Renal pelvis (tissue), 12 donors: ENCODE measurements at places on chromosomes 12 and 14.

- DNase-seq, result no peak
These were observed 1029.7 kb upstream of the LRFN5 start for GRCh38 chr14:40576880-40577478.

- no peak for DNase-seq
These were observed 25.3 kb downstream of the RHOJ start for GRCh38 chr14:63229330-63230059.

DNA sequence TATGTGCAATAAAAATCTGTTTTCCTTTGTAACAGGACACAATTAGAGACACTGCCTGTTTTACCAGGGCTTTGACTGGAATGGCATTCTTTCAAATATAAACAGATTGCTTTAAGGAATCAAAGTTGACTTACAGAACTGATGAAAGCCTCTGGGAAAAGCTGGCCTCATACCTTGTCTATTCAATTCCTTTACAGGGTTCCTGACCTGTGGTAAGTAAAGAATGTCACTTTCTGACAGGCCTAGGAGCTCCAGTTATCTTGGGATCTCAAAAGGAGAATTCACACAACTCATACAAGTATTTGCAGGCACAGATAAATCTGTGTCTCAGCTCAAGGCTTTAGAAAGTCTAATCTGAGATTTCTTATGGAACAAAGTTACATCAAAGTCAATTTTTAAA, 88.4 kb downstream of the BCAT1 start:
- DNase-seq, result no peak

- DNase-seq, result no peak
These were observed 49.5 kb upstream of the PCED1B start for GRCh38 chr12:47029903-47030302.

DNA sequence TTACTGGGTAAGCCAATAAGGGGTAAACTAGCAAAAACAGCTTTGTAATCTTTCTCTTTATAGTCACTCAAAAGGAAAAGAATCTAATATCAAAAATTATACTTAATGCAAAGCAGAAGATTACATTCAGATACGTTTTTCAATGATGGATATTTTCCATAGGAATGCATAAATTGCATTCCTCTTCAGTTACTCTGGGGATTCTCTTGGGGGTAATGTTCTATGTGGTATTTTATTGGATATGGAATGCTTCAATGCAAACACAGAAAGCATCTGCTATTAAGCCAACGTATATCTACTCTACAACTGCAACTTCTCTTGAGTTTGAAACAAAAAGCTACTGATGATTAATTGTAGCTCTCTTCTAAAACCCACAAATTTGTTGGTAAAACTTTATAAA, 106.0 kb downstream of the SLC41A2 start:
- no peak for DNase-seq

GRCh38 chr12:130806574-130806973, 32.5 kb downstream of the STX2 start:
- no peak for DNase-seq

- no peak for DNase-seq
These were observed 119.2 kb downstream of the SLC2A13 start for GRCh38 chr12:39986674-39987073.

- no peak for DNase-seq
These were observed 60.0 kb downstream of the BTG1 start for GRCh38 chr12:92085736-92086040.

GRCh38 chr12:6614513-6615172, 7.5 kb upstream of the CHD4 start:
- DNase-seq, result no peak

DNA sequence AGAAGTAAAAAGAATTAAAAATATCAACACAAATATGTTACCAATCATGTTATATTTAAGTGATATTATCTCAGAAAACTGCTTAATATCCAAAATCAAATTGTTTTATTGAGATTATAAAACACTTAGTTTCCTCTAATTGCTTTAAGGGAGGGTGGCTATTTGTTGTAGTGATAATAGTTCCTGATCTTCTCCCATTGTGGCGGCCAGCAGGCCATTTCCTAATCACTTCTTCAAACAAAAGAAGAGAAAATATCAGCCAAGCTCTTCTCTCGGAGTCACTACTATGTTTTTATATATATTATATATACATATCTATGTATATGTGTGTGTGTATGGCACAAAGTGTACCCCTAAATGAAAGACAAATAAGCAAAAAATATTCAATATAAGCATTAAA, 31.5 kb downstream of the ERO1A start:
- no peak for DNase-seq

GRCh38 chr12:52267699-52268098, 6.7 kb upstream of the KRT86 start:
- DNase-seq, result no peak

- no peak for DNase-seq
These were observed 18.1 kb upstream of the DUSP6 start for GRCh38 chr12:89370421-89370831.

GRCh38 chr12:115245020-115245419, 561.0 kb upstream of the TBX3 start:
- no peak for DNase-seq

- no peak for DNase-seq
These were observed 5.9 kb downstream of the ADIPOR2 start for GRCh38 chr12:1696800-1697199.

- DNase-seq, result no peak
These were observed 45.5 kb downstream of the SLC38A6 start for GRCh38 chr14:61026526-61026925.

- no peak for DNase-seq
These were observed 248.0 kb upstream of the DIO3 start for GRCh38 chr14:101313268-101313667.

- peak; percentile 23 for DNase-seq
These were observed 310.1 kb downstream of the SYT1 start for GRCh38 chr12:79174626-79175025.

- DNase-seq, result no peak
These were observed 31.0 kb upstream of the GRIP1 start for GRCh38 chr12:66709893-66710292.

DNA sequence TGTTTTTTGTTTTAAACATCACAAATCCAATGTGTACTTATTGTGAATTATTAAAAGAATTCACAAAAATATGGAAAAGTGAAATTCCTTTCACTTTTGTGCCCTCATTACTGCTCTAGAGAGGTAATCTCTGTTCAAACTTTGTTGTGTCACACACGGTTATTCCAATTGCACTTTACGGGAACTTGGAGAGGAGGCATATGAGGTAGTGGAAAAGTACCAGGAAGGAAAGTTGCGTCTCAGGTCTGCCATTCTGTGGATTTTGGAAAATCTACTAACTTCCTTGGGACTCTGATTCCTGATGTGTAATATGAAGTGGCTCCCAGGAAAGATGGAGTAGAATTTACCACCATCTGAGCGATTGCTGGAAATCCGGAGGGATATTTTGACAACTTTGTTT, 90.9 kb upstream of the DCN start:
- DNase-seq, result no peak

- DNase-seq, result no peak
These were observed 24.5 kb downstream of the JDP2 start for GRCh38 chr14:75452324-75452723.

DNA sequence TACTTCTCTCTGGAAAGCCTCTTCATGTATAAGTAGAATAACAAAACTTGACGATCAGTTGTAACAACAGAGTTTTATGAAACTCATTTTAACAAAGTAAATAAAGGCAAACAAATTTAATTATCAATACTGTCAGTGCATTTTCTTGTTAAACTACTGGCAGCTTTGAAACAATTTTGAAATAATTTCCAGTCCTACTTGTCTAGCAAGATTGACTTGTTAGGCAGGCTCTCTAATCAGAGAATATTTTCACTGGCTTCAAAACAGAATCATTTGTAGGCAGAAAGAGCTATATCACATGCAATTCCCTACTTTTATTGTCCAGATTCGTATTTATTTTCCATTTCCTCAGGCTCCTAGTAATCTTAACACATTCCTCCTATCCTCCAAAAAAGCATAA, 45.9 kb upstream of the SLC6A13 start:
- peak; percentile 3 for DNase-seq

DNA sequence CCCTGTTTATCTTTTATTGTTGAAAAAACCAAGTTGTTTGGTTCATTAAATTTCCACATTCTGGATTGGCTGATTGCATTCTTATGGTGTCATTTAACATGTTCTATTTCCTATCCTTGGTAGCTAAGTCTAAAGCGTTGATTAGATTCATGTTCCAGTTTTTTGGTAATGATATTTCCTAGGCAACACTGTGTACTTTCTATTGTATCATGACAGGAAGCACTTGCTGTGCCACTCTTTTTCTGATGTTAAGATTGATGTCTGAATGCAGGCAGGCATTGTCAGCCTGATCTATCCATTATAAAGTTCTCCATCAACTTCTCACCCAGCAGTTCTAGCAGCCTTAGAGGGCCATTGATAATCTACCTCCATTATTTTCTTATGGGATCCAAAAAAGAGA, 91.1 kb upstream of the ARID2 start:
- no peak for DNase-seq

GRCh38 chr12:3004655-3005565, 45.7 kb downstream of the TEAD4 start:
- DNase-seq, result no peak

- DNase-seq, result peak; percentile 72
These were observed 40.2 kb downstream of the RIC8B start for GRCh38 chr12:106814714-106815113.

DNA sequence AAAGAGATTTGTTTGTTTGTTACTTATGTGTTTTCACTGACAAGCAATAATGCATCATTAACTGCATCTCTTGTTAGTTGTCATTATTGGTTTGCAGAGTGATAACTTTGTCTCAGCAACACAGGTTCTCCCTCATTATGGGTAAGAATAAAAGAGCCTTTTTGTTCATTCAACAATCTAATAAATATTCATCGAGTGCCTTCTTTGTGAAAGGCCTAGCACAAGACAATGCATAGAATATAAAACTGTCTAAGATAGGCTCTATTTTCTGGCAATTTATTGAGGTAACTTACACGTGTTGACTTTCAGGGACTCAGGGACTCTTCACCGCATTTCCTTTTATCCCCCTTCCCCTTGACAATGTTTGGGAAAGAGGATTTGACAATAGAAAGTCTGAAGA, 95.5 kb upstream of the KRR1 start:
- no peak for DNase-seq

GRCh38 chr14:71130491-71131179, 223.4 kb downstream of the PCNX1 start:
- DNase-seq, result no peak

GRCh38 chr12:113776536-113776935, 189.6 kb downstream of the RBM19 start:
- DNase-seq, result no peak

GRCh38 chr14:84546236-84546635, 983.7 kb upstream of the FLRT2 start:
- no peak for DNase-seq

DNA sequence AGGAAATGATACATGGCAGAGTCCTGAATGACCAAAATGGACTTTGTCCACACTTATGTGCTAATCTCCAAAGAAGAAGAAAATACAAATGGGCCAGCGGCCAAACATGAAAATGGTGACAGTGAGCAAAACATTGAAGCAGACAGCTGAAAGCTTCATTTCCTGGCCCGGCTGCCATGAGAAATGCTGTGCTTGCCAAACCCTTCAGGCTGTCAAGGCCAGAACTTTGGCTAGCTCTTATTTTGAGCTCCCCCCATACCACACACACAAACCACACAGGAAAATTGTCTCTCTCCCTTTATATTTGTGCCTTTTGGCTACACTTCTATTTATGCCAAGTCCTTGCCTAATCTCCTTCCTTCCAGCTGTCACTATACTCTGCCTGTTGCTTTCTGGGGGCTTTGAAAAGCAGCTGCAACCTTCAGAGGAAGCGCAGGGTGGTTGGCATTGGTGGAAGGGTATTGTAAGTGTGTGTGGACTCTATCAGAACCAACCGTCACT, 323.8 kb downstream of the RAD51B start:
- no peak for DNase-seq

- no peak for DNase-seq
These were observed 31.2 kb upstream of the OTOGL start for GRCh38 chr12:80068173-80068572.

DNA sequence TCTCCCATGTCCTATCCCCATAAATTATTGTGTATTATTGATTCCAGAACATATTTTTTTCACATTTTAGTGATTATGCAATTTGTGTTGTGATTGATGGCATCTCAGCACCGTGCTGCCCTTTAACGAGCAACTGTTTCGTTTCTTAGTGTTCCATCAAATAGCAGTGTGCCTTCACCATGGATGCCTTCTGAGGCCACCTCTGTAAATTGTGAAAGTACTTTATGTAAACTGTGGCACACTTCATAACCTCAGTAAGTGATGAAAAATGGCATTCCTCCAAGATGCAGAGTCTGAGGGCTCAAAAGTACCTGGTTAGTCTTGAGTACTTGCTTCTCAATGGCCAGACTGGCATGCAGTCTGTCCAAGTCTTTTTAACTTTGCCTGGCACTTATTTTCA, 8.2 kb downstream of the CHST11 start:
- no peak for DNase-seq

DNA sequence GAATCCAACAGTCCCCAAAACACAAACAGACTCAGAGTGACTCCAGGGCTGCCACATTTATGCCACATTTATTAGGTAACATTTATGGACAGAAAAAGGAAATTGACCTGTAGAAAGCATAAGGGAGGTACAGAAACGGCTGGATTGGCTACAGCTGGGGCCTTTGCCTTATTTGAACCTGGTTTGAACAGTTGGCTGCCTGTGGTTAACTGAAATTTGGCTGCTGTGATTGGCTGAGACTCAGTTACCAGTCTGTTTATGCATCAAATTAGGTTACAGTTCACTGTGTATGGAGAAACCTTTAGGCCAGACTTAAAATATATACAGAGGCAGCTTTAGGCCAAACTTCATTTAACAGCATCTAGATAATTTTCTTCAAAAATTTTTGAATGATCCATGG, 27.8 kb upstream of the PCNX1 start:
- DNase-seq, result no peak

- no peak for DNase-seq
These were observed 38.9 kb downstream of the TEAD4 start for GRCh38 chr12:2997989-2998670.

DNA sequence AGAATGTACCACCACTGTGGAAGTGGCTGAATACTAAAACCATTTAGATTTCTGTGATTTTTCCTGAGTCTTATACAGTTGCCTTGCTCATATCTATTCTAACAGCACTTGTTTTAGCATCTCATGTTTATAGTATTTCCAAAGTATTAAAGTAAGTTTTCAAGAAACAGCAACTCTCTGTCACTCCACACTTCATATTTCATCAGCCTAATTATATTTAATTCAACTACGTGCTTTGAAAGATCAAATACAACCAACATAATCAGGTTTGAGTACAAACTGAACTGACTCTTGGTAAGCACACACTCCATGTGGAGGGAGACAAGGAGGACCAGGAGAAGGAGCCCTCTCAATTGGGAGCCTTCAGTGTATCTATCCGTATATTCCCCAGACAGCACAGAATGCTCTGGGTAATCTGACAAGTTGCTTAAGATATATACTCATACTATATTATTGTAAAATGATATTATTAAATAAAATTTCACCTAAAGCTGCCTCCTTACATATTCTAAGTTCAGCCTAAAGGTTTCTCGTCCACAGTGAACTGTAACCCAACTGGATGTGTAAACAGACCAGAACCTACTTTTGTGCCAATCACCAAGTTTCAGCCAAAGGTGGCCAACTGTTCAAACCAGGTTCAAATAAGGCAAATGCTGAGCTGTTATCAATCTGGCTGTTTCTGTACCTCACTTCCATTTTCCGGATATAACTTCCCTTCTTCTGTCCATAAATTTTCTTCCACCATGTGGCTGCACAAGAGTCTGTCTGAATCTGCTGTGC, 105.0 kb upstream of the RASSF8 start:
- DNase-seq, result no peak
